ENCODE measurements at places on chromosomes 1 and 21.

- DNase-seq = no peak
Observed at GRCh38 chr1:189637041-189637440, 840.6 kb downstream of the BRINP3 start.

- DNase-seq = no peak
Observed at GRCh38 chr1:98113811-98114210, 193.0 kb upstream of the DPYD start.

GRCh38 chr1:68459796-68460195, 10.0 kb upstream of the RPE65 start:
- DNase-seq = no peak

GRCh38 chr1:229648406-229648805, 22.4 kb downstream of the URB2 start:
- DNase-seq = no peak

DNA sequence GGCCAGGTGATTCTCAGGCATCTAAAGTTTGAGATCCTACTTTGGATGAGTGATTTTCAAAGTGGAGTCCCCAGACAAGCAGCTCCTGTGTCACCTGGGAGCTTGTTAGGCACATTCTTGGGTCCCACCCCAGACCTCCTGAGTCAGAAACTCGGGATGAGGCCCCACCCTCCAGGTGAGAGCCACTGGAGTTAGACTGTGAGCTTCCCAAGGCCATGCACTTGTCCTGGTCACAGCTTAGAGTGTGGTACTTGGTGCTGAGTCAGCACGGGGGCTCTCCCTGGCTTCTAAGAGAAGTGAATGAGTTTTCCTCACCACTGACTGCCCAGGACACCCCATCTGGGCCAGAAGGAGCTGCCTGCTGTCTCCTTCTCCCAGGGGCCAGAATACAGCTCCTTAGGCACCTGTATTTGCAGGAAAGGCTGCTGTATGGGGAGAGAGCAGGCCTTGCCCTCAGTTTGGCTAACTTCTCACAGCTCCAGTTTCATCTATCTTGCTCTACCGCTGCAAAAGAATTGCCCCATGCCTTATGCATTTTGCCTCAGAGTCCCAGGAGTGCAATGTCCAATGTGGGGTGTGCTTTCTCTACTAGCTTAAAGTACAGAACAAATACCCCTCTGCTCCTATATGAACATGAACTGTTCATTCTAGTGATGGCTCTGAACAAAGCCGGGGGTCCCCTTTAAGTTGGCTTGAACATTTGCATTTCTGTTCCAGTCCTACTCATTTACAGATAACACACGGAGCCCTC, 98.1 kb downstream of the PSMG1 start:
- DNase-seq = no peak

- DNase-seq = no peak
Observed at GRCh38 chr1:3053366-3053980, 15.5 kb upstream of the PRDM16 start.

- DNase-seq = no peak
Observed at GRCh38 chr1:43611950-43612349, 38.0 kb upstream of the KDM4A start.

DNA sequence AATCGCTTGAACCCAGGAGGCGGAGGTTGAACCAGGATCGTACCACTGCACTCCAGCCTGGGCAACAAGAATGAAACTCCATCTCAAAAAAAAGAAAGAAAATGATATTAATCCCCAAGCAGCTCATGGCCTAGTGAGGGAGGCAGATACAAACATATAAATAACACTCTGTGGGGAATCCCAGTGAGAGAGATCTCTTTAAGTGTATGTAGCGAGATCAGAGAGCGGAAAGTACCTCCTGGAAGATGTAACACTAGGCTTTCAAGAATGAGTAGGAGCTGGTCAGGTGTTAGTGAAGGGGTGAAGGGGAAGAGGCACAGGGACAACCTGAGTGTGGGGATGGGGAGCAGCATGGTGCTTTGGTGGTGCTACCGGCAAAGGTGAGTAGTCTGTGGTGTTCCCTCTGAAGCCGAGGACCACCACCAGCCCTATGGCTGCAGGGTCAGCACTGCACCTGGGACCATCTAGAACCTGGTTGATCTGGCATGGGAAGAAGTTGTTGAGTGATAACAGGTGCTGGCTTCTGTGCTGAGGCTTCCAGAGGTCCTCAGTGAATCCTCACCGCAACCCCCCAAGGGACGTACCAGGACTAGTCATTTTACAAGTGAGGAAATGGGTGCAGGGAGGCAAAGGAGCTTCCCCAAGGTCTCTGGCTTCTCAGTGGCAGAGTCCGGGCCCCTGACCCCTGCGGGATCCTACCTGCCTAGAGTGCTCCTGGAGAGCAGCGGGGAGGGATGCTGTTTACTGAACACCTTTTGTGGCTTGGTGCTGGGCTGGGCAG, 367.6 kb upstream of the VAMP3 start:
- no peak for DNase-seq

Data from left hindlimb (tissue), 1 donor.